ENCODE measurements at places on chromosomes 6 and 20.
A peak's percentile ranks its signal among the peaks of the same experiment; 100 is the strongest.

DNA sequence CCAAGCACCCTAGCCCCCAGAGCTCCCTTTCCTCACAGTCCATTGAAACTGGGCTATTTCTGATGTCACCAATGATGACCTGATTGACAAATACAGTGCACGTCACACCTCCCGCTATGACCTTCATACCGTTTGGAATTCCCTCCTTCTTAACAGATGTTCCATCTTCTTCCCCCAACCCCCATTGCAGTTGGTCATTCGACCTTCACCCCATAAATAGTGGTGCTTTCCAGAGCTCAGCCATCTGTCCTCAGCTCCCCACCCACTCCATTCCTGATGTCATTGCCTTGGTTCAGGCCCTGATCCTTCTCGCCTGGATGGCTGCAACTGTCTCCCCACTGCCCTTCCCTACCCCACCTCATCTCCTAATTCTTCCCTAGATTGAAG, 198.5 kb downstream of the SOD2 start:
- DNase-seq, result no peak

DNA sequence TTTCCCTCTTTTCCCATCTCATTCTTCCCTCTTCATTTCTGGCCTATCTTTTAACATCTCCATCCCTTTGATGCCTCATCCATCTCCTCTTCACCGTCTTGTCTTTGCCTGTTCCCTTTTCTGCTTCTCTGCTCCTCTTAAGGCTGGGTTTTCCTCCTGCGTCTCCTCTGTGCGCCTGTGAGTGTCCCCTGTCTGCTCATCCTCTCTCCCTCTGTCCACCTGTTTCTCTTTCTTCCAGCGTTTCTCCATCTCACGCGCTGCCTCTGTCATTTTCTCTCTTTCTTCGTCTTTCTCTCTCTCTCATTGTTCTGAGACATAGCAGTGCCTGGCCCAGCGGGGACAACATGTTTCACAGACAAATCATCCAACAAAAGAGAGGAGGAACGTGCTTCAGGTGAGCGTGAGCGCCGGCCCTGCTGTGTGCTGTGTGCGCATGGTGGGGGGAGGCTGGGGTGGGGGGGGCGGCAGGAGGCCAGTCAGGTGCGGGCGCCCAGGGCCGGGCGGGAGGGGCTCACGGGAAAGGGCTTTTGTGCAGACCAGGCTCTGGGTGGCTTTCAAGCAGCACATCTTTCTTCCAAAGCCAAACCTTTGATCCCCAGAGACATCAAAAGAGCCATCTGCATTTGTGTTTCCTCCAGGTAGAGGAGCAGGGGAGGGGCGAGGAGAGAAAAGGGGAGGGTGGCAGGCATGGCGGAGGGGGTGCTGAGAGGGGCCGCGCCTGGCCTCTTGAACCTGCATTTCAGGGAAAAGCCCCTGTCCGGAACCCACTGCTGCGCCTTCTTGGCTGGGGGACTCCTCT, 121.3 kb downstream of the VEGFA start:
- DNase-seq, result no peak

DNA sequence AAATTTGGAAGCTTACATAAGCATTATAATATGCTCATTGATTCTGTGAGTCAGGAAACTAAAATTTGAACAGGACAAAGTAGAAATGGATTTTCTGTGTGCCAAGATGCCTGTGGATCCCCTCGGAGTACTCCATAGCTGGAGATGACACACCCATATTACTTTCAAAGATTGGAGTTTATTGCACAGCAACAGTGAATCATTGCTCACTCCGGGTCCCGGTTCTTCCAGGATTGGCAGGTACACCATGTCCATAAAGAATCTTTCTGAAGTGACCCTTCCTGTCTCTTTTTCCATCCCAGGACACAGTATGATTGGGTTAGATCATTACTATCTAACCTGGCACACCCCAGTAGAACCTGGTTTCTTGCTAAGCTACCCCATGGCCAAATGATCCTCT, 2.7 kb upstream of the BTN2A2 start:
- DNase-seq, result no peak

DNA sequence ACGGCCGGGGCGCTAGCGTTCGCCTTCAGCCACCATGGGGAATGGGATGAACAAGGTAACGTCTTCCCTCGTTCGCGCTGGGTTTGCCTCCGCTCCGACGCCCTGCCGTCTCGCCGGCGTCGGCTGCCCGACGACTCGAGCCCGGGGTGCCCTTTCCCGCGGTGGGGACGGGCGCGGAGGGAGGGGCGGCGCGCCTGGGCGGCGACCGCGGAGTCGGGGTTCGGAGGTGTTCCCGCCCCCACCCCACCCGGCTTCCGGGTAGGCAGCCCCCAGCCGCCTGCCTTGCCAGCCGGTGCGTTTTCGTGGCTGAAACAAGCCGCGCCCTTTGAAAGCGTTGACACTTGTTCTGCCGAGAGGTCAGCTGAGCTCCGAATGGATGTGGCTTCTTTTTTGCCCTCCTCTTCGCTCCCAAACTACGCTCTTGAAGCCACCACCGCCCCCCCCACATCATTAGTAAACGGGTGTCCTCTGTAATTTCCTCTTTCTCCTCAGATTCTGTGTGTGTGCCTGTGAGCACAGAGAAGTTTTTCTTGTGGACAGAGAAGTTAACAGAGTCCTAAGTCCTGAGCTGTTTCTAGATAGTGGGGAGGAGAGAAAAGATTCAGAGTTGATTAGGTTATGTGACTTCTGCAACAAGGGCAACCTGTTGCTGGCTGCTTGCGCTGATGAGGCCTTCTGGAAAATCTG, 362 bp downstream of the DUSP22 start:
- DNase-seq, result peak; percentile 52

GRCh38 chr6:13009031-13009430, 292.5 kb downstream of the PHACTR1 start:
- DNase-seq, result no peak

DNA sequence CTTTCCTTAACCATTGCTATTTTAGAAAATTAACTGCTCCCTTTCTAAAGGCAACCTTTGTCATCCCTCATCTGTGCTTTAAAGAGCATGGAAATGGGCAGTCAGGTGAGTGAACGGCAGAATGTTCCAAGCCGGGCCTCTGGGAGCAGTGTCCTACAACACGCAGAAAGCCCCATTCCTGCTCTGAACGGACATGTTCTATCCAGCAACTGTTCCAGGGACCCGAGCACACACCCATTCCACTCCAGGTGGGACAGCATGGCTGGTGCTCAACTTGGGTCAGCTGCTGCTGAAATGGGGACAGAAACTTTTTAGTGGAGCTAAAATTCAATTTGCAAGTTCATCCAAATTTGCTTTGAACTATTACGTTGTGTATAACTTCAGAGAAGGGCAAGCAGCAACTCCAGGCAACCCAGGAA, 26.7 kb downstream of the DIDO1 start:
- DNase-seq, result no peak

DNA sequence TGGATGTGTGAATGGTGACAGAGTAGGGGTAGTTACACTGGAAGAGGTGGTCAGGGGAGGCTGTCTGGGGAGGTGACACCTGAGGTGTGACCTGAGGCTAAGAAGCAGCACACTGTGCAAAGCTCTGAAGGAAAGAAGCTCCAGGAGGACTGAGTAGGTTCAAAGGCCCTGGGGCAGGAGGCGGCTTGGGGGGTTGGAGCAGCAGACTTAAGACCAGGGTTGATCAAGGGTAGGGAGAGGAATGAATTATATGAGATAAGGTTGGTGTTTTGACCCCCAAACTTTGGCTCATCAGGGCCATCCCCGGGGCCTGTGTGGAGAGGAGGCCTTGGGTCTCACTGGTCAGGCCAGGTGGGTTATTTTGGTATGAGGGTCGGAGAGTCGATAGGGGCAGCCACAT, 166.1 kb downstream of the GRM4 start:
- no peak for DNase-seq

- no peak for DNase-seq
Measured at GRCh38 chr6:140101818-140102217, 727.4 kb upstream of the CITED2 start.

Data from stimulated activated CD4-positive, alpha-beta T cell treated with anti-CD3 and anti-CD28 coated beads, Interleukin-1b, Interleukin-23, amount 100 ng/mL, for 1 hour (primary cell).